Germinal center (tissue), 1 donor: ENCODE measurements at places on chromosomes 16 and 17.

- peak; percentile 90 for DNase-seq
Measured at GRCh38 chr17:29579866-29580771, 9.3 kb downstream of the GIT1 start.

GRCh38 chr16:69520800-69521602 is 44.8 kb upstream of the NFAT5 start:
- no peak for DNase-seq

GRCh38 chr17:72572604-72573491 is 452.0 kb downstream of the SOX9 start:
- no peak for DNase-seq

DNA sequence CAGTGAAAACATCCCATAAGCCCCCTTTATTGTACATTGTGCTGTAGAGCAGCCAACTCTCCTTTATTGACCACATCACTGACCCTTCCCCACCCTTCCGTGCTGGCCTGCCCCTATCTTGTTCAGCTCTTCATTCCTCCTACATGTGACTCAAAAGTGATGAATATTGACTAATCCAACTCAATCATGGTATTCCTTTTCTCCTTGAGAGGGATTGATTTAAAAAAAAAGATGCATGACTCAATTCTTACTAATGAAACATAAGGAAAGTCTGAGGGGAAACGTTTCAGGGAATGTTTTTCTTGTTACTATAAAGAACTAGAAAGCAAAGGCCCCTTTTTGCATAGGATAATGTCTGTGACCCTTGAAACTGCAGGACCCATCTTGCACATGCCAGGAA is 125.2 kb upstream of the SOX9 start:
- no peak for DNase-seq

DNA sequence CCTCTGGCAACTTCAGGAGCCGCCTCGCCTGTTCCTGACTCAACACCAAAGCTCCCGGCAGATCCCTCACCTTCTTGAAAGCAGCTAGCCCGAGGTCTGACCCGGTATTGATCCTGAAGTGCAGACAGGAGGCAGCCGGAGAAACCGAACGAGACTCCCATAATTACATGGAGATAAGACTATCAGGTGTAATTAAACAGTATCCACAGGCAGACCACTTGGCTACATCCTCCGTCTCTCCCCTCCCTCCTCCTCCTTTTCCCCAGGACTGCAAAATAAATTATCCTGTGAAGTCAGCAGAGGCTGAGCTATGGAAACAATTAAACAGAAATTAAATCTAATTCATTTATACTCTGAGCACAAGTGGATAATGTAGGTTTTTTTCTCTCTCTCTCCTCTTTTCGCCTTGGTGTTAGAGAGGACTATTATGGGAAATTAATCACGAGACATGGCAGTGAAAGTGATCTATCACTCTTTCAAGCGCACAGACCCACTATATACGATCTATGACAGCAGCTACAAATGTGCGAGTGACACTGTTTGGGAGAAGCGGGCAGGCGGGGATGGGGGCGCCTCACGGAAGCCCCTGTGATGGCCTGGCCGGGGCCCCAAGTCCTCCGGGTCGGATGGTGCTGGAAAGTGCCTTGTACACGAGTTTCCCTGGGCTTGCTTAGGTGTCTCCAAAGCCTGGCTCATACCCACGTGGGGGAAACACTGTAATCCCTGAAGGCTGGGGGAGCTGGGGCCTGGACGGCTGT is 92.8 kb downstream of the RBFOX3 start:
- DNase-seq: no peak

DNA sequence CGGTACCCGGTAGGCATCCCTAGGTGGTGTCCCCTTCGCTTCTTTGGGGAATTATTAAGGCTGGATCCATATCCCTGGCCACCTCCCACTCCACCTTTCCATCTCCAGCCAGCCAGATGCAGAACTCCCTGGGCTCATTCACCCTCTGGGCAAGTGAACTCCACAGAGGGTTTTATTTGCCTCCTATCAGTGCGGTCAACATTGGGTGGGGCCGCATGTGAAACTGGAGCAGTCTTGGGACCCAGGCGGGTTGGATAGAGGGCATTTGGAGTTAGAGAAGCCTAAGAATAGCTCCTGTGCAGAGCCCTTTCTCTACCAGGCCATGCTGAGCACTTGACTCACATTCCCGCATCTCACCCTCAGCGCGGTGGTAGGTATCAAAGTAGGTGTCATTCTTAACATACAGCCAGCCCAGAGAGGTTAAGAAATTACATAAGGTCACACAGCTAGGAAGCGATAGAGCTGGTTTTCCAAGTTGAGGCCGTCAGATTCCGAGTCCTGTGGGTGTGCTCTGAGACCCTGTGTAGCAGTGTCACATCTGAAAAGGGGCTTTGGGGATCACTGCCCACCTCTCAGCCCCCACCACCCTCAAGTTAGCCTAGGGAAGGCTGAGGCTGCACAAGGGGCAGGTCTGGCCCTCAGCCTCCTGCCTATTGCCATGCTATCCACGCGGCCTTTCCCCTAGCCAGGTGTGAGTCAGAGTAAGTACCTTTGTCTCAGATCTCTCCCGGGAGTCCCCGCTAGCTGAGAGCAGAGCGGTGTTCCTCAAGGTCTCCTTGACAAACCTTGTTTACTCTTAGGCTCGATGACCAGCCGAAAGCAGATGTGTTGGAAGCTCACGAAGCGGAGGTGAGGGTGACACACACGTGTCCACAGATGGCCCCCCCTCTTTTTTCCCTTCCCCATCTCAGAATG is 26.9 kb upstream of the LGALS9 start:
- DNase-seq: no peak

- DNase-seq: no peak
Measured at GRCh38 chr17:34249061-34249460, 6.0 kb upstream of the CCL2 start.

- no peak for DNase-seq
Measured at GRCh38 chr16:28293601-28293960, 1.3 kb downstream of the SBK1 start.

DNA sequence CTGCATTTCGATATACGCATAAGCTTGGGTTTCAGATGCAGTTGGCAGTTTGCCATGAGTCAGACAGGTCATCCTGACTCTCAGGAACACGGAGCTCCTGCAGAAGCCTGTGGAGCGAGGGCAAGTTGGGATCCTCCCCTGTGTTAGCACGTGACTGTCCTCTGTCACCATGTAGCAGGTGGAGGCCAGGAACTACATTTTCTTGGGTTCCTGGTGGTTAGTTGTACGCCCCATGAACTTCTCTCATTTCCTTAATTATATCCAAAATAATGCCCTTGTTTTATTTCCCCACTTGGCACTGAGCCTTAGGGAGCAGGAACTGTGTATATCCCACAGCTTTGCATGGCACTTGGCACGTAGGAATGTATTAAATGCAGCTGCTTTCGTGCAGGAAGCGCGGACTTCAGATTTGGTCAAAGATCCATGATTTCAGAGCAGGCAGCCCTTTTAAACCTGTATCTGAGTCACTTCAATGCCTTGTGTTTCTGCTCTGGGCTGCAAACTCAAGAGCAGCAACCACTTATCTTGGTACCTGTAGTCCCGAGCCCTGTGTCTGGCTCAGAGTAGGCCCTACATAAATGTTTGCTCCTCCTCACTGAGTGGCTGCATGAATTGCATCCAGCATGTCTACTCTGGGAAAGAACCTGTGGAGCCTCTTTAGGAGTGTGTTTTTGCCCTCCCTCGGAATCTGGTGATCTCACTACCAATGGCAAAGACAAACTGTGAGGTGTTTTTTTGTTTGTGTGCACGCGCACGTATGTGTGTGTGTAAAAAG is 428.4 kb downstream of the MAF start:
- DNase-seq: no peak

DNA sequence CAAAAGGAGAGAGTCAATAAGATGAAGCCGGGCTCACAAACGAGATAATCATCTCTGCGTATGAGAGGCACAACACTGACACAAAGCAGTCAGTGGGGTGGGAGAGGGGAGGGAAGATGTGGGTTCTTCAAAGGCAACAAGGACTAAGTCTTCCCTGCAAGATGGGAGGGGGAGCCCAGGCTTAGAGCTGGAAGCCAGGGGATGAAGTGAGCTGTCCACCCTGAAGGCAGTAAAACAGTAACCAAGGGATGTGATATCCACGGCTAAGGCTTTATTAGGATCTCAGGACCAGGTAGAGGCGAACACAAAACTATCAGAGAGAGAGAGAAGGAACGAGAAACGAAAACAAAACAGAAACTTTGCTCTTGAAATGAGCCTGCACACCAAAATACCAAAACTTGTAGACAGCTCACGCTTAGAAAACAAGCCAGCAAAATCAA is 115.9 kb downstream of the DYNLRB2 start:
- no peak for DNase-seq

DNA sequence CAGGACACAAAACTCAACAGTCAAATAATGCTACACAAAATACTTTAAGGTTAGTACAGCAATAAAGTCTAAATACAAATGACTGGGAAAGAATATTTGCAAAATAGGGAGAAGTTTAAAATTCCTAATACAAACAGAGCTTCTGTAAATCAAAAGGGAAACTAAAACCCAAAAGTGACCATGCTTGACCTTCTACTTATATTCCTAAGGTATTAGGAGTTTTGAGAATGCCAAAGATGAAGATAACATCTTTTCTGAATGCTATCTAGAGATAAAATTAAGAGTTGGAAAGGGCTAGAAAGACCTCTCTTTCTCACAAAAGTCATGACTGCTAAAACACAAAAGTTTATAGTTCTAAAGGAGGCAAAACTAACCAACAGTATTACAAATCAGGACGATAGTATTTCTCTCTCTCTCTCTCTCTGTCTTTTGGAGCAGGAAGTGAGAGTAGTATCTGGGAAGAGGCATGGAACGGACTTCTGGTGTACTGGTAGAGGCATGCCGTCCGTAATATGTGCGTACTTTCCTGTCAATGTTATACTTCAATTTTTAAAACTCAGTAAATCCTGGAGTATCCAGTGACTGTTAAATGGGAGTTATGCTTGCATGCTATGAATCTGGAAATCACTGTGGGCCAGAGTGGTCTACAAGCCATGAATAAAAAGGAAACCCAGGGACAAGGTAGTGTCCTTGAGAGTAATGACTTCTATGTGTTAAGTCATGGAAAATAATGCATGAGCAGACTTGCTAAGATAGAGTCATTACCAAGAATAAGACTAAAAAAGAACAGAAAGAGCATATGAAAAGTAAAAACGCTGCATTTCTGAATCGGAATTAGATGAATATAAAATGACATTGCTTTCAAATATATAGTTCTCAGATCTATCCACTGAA is 49.7 kb upstream of the ANKFY1 start:
- no peak for DNase-seq
